ENCODE measurements at places on chromosomes 5 and 9.

- no peak for DNase-seq
Measured at GRCh38 chr5:178293815-178294214, 61.2 kb upstream of the PHYKPL start.

- DNase-seq = no peak
Measured at GRCh38 chr5:43256261-43256966, 56.8 kb downstream of the HMGCS1 start.

GRCh38 chr5:131196331-131196730, 25.6 kb downstream of the LYRM7 start:
- no peak for DNase-seq

- DNase-seq = no peak
Measured at GRCh38 chr9:3699883-3700282, 174.1 kb upstream of the RFX3 start.

DNA sequence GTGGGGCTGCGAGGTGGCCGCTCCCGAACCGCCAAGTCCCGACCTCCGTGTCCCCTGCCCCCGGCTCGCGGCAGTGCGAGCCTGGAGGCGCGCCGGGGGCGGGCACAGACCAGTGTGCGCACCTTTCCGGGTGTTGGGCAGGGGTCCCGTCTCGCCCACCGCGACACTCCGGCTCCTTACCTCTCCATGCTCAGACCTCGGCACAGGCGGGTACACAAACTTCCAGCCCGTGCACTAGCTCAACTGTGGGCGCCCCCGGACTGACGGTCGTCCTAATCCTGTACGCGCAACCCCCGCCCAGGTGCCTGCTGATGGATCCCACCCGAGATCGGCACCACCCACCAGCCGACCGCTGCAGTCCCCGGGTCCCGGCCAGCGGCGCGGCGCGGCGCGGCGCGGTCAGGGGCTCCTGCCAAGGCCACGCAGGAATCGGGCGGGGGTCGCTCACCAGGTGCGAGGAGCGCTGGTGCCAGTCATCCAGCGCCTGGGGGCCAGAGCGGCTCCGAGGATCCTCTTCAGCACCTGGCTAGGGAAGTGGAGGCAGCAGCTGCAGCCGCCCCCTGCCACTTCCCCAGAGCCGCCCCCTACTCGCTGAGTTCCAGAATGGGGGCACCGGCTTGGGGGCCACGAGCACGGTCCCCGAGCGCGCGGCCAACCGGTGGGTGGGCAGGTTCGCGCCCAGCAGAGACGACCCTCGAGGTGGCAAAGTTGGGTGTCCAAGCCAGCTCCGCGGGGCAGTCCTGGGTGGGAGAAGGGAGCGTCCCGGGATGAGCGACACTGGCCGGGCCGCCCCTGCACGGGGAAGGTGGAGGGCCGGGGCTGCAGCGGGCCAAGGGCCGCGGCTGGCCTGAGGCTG, 511 bp downstream of the SEMA5A start:
- no peak for DNase-seq

DNA sequence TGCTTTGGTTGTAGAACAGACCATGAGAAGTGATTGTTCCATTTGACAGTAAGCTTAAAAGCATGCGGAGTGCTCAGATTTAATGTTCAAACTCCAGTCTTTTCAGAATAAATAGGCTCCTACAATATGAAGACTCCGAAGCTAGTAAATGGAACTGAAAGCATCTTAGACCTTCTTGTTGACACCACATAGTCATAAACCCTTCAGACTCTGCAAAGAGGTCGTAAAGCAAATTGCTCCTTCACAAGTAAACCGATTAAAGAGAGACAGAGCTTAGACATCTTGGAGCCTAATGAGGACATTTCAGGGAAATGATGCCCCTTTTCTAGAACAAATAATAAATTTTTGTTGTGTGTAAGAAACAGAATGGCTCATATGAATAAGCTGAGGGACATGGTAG, 511.0 kb upstream of the RIOK2 start:
- no peak for DNase-seq

DNA sequence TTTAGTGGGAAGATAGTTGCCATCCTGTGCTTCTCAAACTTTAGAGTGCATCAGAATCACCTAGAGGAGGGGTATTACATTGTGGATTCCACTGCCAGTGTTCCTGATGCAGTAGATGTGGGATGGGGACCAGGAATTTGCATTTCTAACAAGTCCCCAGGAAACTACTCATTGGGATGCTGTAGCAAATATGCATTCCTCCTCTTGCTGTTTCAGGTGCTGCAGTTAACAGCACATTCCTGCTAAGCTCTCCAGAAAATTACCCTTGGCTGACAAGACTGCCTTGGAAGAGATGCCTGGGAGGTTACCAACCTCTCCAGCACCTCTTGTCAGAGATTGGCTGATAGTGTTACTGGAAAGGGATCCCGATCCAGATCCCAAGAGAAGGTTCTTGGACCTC, 270.5 kb downstream of the OSTF1 start:
- no peak for DNase-seq

DNA sequence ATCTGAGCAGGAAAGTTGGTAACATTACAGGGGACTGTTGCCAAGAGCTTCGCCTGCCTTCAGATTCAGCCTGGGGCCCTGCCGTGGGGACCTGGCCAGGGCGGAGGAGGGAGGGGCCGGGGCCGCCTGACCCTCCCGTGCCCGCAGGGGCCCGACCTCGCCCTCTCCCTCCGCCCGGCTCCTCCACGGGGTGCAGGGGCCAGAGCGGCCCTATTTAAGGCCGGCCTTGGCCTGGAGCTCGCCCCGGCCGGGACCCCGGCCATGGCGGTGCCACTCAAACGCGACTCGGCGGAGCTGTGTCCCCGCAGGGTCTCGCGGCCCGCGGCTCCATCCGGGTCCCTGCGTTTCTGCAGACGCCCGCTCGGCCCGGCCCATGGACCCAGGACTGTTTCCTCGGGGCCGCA, 757 bp downstream of the TMEM250 start:
- no peak for DNase-seq

DNA sequence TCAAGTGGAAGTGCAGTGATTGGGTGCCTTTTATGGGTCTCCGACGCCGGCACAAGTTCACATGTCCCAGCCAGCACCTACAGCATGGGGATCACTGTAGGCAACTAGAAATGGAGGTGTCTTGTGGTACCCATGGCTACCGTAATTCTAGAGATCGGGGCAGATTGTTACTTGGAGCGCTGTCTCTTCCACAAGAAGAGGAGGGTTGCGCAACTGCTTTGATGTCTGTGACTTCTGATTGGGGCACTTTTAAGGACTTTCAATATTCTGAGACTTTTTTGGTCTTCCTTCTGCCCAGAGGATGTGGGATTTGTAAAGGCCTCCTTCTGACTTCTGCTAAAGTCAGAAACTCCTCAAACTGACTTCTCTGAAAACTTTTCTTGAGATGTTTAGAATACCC, 41.9 kb downstream of the GLRX start:
- DNase-seq = no peak
